AML-193 (cell line): ENCODE measurements at places on chromosomes 12 and 14.

DNA sequence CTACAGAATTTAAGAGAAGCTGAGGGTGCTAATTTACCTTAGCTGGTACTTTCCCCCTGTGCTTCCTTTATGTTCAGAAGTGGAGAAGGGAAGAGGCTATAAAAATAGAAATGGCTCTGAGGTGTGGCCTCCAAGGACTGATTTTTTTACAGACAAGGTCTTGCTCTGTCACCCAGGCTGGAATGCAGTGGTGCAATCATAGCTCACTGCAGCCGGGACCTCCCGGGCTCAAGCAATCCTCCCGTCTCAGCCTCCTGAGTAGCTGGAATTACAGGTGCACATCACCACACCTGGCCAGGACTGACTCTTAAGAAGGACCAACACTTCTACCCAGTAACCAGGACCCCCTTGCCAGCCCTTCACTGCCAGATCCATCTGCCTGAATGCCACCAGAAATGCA is 23.9 kb upstream of the NAP1L1 start:
- no peak for DNase-seq

GRCh38 chr12:56877195-56878009 is 56.8 kb downstream of the SDR9C7 start:
- no peak for DNase-seq

DNA sequence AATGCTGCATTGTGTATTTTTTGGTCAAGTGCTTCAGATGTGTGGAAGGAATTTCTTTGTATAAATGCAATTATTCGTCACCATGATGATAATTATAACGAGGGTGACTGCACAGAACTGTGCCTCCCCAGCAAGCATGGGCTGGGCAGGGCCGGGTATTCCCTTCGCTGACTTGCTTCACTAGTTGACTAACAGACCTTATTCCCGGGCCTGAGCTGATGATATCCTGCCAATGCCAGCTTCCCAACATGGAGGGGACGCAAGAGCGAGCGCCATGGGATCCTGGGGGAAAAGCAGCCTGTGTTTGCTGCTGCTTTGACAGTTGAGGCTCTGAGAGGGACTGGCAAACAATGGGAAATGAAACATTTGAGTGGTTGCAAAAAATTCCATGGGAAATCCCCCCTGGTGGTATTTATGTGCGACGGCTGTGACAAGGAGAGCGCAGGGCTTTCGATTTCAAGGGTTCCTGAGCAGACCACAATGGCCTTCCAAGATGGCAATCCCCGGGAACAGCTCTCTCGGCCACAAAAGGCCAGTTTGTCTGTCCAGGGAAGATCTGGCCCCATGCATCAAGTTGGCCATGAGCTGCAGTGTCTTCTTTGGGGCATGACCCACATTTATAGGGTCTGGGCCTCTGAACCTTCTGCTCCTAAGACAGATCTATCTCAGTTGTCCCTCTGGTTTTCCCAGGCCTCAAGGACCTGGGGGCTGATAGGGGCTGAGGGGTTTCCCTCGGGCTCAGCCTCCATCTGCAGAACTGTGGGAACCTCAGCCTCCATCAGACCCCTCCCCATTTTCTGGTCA is 21.9 kb upstream of the MAP1LC3B2 start:
- no peak for DNase-seq

GRCh38 chr14:31051511-31051910 is 25.3 kb upstream of the STRN3 start:
- DNase-seq = no peak

DNA sequence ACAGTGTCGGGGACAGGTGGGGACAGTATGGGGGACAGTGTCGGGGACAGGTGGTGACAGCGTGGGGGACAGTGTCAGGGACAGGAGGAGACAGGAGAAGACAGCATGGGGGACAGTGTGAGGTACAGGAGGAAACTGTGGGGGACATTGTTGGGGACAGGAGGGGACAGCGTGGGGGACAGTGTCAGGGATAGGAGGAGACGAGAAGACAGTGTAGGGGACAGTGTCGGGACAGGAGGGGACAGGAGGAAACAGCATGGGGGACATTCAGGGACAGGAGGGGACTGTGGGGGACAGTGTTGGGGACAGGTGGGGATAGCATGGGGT is 139.5 kb downstream of the TMEM121 start:
- DNase-seq = no peak

DNA sequence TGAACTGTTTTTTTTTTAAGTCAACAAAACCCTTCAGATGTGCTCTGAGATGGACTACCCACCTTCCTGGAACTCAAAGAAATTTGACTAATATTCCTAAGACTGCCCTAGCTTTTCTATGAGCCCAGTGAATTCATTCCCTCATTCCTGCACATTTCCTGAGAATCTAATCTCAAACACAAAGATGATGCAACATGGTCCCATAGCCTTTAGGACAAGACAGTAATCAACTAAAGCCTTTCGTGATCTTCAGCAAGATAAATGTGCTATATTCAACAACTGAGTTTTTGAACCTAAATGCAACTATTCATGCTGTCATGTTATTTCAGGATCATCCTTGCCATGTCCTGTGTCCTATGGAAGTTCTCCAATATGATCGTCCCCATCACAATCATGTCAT is 5.0 kb downstream of the SETD3 start:
- no peak for DNase-seq

GRCh38 chr14:104140213-104140462 is 1.8 kb downstream of the KIF26A start:
- DNase-seq = no peak

GRCh38 chr12:65754744-65755595 is 69.3 kb upstream of the HMGA2 start:
- no peak for DNase-seq

DNA sequence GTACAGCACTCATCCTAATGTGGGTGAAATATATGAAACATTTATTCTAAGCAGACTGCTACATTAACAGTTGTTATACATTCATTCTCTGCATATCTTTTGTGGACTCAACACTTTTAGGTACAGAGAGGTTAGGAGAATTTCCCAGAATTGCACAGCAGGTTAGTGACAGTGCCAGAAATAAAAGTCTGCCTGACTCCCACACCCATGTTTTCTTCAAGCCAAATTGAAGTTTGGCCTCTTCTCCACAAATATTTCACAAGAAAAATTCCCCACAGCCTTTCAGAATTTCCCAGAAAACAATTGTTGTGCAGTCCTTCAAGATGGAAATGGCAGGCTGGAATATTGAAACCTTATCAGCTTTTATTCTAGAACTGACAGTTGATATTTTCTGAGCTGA is 464.8 kb downstream of the RAD51B start:
- DNase-seq = no peak

DNA sequence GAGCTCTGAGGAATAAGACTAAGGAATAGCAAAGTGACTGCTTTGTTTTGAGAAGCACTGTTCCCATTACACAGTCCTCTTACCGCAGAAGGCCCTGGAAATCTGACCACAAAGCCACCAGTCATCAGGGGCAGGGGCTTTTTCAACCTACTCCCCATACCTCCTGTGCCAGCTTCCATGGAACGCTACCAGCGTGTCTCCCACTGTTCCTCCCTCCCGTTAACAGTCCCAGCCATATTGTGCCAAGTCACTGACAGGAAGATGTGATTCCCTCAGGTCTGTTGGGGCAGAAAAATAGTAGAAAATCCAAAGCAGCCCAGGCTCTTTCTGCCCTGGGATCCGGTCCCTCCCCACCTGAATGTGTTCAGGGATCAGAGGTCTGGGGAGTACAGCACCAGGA is 46.6 kb upstream of the VPS33A start:
- DNase-seq = no peak

DNA sequence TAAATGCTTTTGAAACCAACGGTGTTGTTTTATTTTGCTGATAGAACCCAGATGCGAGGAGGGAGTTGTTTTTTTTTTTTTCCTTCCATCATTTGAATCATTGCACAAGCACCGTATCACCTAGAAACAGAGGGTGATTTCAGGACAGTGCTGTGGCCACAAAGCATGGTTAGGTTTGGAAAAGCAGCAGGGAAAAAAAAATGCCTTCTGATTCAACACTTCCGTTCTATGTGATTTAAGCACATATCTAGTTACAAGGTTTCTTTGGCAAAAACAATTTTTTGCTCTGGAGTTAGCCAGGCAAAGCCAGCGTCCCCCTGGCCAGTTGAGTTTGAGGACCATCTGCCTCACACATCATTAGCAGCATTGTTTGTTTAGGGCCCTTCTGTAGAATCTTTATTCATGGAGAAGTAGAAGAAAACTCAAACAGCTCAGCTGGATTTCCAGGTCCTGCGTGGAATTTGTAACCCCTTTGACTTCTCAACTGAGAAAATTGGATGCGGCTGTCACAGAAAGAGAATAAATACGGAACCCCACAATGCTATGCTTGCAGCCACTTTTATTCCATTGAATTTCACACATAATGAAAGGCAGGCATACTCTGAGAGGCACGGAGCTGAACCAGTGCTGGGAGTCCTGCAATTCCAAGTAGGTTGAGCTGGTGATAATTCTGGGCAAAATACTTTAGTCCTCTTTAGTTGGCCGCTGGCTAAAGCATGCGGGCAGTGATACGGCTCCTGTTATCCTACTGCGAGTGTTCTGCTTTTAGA is 17.0 kb upstream of the WNT5B start:
- peak; percentile 51 for DNase-seq

DNA sequence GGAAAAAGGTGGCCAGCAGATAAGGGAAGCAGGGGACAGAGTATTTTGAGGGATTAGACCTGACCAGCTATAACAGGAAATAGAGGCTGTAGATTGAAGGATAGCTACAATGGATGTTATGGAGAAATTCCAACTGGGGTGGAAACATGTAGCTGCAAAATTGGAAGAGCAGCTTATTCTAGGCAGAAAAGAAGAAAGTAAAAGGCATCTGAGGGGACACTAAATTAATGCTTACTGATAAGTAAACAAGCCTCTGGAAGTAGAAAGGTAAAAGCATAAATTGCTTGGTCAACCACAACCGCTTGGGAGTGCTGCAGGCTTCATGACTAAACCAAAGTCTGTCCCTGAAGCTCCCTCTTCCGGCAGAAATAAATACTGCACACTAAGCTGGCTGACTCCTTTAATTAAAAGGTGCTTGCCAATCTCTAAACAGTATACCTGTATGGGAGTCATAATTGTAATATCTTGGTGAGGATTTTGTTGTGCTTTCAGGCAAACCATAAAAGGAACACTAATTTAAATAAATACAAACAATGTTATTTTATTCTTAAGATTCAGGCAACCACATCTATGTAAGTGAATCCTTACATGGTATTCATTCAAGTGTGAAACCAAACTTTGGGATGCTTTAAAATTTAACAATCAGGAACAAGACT is 7.7 kb downstream of the UBC start:
- no peak for DNase-seq

DNA sequence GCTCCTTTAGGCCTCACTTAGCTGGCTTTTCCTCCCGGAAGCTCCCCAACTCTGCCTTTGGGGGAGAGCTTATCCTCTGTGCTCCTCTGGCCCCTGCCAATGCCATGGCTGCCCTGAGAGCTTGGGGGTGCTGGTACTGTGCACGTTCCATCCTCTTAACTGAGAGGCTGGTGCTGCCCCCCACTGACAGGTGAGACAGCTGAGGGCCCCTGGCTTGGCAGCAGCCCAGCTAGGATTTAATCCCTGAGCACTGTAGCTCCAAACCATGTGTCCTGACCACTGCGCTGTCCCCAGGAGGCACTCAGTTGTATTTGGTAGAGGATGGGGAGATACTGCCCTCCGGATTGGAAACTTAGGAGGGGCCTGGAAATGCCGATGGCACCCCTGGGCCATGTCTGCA is 46.1 kb downstream of the UBE3B start:
- DNase-seq = no peak

GRCh38 chr14:31963587-31963986 is 113.5 kb upstream of the ARHGAP5 start:
- DNase-seq = no peak

DNA sequence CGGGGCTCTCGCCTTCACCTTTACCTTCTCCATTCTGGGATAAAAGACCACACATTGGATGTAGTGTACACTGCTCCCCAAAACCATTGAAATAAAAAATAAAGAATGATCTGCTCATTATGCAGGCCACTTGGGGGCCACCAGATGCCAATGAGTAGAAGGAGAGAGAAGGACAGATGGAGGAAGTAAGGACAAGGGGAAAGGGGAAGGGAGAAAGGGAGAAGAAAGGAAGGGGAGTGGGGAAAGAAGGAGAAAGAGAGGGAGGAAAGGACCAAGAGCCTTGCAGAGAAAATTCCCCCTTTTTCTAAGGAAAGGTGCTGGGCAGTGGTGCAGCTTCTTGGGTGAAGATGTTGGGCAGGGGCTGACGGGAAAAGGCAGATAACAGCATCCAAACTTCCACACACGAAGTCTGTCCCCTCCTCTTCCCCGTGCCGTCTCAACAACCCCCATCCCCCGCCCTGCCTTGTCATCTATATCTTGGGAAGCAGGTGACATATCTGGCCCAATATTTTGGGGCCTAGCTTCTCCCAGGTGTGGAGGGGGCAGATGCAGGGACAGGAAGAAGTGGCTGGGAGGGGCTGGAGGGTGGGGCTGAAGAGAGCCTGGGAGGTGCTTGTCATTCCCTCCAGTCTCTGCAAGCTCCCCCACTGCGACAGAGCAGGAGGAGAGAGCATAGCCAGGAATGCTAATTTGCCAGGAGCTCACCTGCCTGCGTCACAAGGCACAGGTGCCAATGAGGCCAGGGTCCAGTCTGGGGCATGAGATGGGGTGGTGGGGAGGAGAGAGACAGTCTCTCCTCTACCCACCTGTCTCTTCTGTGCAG is 107.5 kb downstream of the SINHCAF start:
- DNase-seq = no peak

GRCh38 chr12:109656743-109657142 is 56.9 kb upstream of the FAM222A start:
- no peak for DNase-seq

DNA sequence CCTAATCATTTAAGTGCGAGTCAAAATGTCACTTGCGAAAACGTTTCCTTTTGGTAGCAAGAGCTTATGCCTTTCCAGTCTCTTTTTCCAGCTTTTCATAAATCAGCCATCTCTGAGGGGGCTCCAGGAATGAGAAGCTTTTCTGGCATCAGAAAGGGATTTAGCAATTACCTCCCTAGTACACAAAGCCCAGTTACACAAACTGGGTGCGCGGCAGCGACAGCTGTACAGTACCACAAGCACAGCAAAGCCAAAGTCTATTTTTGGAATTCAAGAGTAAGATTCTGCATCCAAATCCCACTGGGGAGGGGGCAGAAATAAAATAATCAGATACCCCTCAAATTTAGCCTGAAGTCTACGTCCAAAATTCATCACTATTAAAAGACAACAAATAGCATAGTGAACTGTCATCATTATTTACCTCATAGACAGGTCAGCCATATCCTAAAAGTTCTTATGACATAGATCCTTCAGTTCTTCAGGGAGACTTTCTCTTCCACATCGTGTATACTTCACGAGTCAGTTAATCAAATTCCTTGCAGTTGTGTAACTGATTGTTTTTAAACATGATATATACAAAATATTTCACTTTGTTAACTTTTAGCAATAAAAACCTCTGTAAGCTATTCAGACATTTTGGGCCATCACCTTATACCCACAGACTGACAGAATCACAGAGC is 150.8 kb downstream of the TTC7B start:
- DNase-seq = no peak

DNA sequence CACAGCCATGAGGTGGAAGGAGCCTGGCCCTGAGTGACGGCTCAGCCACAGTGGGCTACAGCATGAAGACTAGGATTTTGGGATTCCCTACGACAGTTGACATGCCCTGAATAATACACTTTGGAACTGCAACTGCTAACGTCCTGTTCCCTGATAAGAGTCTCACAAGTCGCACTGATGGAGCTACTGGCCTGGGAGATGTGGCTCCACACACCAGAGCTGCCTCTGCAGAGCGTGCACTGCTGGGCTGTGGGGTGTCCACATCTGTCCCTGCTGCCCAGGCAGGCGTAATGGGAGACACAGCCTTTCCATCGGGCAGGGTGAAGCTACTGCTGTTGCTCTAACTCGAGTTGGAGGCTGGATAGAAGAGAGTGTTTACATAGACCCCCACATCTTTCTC is 42.7 kb upstream of the RASSF3 start:
- no peak for DNase-seq

- no peak for DNase-seq
Observed at GRCh38 chr12:3293446-3294161, 197.4 kb upstream of the PRMT8 start.
